ENCODE measurements at places on chromosomes 16 and 17.

GRCh38 chr16:88681084-88681680 lies 5.1 kb downstream of the SNAI3 start:
- no peak for DNase-seq

- DNase-seq: no peak
Observed at GRCh38 chr17:37255432-37255831, 120.4 kb upstream of the C17orf78 start.

DNA sequence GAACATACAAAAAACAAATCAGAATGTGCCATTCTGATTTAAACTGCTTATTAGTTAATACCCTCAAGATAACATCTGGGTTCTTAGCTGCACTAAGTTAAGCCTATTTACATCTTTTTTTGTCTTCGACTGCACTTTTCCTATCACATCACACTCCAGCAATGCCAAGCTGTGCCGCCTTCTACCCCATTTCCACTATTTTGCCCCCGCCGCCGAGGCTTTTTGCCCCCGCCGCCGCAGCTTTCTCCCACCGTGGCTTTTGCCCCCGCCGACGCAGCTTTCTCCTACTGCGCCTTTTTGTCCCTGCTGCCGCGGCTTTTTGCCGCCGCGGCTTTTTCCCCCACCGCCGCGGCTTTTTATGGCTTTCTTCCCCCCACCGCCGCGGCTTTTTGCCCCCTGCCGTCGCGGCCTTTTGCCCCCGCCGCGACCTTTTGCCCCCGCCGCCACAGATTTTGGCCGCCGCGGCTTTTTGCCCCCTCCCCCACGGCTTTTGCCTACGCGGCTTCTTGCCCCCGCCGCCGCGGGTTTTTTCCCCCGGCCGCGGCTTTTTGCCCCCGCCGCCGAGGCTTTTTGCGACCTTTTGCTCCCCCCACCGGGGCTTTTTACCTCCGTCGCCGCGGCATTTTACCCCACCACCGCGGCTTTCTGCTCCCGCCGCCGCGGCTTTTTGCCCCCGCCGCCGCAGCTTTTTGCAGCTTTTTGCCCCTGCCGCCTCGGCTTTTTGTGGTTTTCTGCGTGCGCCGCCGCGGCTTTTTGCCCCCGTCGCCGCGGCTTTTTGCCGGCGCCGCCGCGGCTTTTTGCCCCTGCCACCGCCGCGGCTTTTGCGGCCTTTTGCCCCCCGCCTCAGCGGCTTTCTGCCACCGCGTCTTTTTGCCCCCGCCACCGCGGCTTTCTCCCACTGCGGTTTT lies 331.4 kb upstream of the WSB1 start:
- DNase-seq: no peak

GRCh38 chr17:8465356-8465755 lies 29.7 kb downstream of the NDEL1 start:
- DNase-seq: no peak

DNA sequence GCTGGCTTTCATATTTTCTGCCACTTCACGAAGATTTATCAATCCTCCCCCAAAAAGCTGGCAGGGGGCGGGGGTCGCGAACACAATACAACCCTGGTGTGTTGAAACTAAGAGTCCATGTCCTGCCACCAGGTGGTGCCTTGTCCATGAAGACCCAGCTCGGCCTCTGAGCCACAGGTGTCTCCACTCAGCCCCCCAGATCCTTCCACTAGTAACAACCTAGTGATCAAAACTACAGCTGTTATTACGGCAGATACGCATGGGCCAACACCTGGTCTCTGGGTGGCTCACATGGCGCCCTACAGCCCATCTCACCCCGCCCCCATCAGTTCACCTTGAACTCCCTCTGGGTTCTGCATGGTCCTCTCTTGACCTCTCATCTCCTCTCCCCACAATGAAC lies 27.7 kb downstream of the USP7 start:
- DNase-seq: no peak

DNA sequence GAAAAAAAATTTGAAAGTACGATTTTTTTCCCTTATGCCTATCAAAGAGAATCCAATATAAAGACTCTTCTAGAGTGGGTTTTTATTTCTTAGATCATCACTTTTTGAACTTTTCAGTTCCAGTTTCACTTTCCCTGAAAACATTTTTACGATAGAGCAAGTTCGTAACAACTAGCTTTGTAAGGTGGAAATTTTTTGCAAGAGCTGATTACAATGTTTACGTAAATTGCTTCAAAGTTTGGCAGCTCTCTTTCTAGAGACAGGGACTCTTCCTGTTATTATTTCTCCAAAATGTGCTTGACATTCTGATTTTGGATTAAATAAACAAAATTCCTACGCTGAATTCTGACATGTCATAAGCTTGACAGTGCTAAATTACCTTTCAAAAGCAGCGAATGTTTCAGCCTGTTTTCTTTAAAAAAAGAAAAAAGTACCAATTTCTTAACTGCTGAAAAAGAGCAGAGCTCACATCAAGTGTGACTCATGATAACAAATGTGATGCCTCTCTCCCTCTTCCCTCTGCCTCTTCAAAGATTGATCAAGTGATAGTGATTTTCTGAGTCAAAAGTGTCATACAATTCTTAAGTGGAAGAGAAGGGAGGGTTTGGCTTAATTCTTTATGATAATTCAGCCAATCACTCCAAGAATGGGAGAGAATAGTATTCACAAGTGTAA lies 175.2 kb downstream of the KCNJ2 start:
- no peak for DNase-seq

DNA sequence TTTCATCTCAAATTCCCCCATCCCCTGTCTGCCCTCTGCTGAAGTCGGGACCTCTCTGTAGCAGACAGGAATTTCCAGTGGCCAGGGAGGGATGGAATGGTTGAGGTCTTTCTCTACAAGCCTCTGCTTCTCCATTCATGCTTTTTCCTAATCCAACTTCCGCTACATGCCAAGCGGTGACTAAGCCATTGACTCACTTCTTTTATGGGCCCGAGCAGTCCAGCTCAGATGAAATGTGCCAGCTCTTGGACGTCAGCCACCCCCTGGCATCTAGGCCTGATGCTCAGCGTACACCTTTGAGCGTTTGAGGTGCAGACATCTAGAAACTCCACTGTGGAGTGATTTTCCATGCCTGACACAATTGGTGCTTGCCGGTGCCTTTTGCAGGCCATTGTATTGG lies 40.7 kb upstream of the GPR139 start:
- no peak for DNase-seq

DNA sequence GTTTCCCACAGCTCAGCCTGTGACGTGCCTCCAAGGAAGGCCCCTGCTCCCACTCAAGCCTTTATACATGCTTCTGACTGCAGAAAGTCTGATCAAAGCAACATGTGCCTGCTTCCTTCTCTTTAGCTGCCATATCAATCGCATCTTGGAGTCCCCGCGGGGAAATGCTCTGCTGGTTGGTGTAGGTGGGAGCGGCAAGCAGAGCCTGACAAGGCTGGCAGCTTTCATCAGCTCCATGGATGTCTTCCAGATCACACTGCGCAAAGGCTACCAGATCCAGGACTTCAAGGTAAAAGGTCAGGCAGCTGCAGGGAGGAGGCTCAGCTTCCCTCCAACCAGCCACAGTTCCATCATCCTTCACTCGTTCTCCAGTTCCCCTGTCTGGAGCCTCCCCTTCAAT lies 189.7 kb downstream of the ZNF18 start:
- DNase-seq: no peak

GRCh38 chr16:54174201-54174600 lies 112.4 kb downstream of the IRX3 start:
- DNase-seq: no peak

DNA sequence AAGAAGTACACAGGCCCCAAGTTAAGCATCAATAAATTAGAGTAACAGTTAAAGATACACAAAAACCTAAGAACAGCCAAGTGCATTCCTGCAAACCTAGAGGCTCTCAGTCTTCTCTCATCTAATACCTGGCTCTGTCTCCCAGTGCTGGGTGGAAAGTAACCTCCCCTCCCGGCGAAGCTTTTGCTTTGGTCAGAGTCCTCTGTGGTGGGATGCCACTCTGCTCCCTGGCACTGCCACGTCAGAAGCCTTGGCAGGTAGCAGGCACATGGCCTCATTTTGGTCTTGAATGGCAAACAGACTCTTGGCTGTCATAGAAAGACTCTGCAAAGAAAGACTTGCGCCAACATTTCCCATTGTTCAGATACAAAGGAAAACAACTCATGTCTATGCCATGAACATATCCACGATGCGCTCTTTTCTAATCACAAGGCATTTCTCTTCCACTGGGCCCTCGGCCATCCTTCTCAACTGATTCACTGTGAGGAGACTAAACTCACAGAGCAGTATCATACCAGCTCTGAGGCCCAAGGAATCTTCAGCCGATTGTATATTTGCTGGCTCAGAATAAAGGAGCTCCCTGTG lies 21.2 kb downstream of the MTHFSD start:
- DNase-seq: no peak

DNA sequence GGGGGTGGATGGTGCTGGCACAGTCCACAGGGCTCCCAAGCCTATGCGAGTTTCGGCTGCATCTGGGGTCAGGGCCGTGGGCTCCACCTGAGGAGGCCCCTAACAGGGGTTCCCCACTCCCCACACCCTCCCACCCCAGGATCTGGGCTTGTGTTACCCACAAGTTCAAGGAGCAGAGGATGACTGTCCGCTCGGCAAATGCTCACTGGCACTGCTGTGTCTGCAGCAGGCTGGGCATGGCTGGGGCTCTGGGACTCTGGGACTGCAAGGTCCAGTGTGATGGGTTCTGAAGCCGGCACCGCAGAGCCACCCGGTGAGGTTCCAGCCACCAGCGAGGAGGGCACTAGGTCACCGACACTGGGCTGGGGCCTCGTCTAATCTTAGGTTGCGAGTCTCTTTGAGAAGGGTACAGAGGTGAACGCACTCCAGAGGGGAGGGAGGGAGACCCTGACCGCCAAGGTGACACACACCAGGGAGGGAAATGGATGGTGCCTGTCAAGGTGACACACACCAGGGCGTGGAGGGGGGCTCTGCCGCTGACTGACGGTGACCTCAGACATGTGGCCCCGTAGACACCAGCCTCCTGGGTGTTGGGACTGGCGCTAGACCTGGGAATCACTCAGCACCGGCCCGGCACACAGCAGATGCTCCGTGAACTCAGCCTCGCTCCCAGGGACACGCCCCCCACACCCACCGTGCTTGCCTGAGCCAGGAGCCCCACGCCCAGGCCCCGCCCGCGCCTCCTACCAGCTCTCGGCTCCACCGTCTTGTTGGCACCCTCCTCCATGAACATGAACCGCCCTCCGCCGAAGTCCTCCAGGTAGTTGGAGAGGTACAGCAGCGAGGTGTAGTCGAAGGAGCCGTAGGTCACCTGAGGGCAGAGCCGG lies 20.5 kb upstream of the HEXD start:
- peak; percentile 38 for DNase-seq

DNA sequence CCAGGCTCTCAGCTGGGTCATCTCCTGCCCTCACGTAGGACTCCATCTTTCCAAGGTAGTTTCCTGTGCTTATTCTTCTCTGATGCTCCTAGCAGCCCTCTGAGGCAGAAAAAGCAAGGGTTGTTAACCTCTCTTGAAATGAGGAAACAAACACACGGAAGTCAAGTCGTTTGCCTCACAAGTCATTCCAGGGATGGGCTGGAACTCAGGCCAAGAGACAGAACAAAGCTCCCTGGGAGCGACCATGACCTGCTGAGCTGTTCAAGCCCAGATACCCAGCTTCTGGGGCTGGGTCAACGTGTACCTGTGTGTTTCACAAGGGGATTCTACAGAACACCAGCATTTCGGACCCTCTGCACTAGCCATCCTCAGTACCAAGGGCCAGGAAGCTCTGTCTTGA lies 28.1 kb downstream of the SRL start:
- no peak for DNase-seq

DNA sequence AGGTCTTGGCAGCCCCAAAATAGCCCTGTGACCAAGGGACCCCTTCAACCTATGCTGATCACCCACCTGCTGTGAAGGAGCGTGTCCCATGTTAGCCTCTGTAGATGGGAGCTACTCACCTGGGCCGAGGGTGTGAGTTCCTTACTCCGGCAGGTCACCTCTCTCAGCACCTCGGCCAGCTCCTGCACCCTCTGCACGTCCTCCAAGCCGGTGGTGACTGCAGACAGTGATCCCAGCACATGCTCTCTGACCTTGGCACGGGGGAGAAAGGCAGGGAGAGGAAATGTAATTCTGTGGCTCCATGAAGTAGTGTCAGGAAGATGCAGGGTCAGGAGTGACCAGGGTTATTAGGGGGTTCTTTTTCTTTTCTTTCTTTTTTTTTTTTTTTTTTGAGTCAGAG lies 67.7 kb upstream of the BCO1 start:
- DNase-seq: no peak

DNA sequence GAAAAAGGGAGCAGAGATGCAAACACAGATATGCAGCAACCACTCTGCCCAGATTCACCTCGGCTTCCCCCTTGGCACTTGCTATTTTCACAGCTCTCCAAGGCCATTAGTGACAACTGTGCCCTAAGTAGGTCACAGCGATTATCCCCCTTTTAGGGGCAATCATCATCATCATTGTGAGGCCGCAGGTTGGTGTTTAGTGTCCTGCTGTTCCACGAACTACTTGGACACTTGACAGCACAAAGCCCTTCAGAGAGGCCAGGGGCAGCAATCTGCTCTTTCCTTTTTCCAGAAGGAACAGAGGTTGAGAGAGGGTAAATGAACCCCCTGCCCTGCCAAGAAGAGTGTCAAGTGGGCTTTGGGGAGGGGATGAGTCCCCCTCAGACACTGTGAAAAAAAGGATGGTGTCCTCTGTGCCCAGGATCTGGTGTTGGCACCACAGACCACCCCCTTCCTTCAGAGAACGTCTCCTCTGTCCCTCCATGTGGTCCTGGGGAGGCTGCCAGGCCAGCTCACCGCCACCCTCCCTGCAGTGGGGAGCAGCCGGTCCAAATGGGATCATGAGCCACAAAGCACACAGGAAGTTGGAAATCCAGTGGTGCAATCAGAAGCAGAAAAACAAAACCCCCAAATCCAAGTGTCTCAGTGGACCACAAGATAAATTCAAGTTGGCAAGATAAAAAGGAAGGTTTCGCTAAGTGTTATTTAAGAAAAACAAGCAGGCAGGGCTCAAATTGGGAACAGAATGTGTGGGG lies 78.4 kb upstream of the MED9 start:
- DNase-seq: no peak

DNA sequence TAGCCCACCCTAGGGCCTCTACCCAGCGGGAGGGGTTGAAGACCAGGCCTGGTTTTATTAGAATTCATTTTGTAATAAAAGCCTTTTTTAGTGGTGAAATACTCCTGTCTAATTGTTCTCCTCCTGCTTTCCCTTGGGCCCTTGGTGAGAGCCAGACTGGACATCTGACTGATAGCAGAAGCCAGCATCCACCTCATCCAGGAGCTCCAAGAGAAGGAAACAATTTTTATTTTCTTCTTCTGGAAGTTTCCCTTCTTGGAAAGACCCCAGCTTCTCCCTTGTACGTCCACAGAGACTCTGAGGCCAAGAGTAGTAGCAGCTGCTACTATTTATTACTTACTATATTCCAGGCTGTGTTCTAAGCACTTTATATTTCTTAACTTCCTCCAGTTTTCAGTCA lies 4.0 kb upstream of the PHKG2 start:
- no peak for DNase-seq

- no peak for DNase-seq
Observed at GRCh38 chr16:47013172-47013571, 39.7 kb upstream of the DNAJA2 start.

- DNase-seq: no peak
Observed at GRCh38 chr17:9206741-9207332, 185.5 kb downstream of the NTN1 start.
